Fibroblast of the aortic adventitia (primary cell): ENCODE measurements at places on chromosomes 1 and 21. TPM values are rescaled to one million over a fixed set of nuclear protein-coding genes. Genes with fewer than 3 reads are reported as not detected.

Gene FCRL3
- not detected in 2 replicates for total RNA-seq

DNA sequence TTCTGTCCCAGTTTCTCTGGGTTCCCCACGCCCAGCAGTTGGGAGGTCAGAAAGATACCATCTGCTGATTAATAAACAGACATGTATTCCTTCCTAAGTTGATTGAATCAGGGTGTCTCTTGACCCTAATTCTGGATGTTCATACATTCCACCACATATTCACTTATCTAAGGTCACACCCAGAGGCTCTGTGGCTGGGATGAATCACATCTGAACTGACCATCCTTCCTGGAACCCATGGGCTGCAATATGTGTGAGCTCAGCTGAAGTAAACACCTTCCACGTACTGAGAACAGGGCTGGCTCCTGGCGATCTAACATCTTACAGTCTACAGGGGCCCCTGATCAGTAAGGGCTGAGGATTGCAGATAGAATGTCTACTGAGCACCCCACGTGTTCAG lies 20.5 kb upstream of the TRABD2B start:
- peak; percentile 48 for DNase-seq

GRCh38 chr1:204115116-204115515 lies 36.7 kb downstream of the ETNK2 start:
- no peak for DNase-seq

GRCh38 chr1:110477041-110477440 lies 26.1 kb downstream of the PROK1 start:
- peak; percentile 75 for DNase-seq

DNA sequence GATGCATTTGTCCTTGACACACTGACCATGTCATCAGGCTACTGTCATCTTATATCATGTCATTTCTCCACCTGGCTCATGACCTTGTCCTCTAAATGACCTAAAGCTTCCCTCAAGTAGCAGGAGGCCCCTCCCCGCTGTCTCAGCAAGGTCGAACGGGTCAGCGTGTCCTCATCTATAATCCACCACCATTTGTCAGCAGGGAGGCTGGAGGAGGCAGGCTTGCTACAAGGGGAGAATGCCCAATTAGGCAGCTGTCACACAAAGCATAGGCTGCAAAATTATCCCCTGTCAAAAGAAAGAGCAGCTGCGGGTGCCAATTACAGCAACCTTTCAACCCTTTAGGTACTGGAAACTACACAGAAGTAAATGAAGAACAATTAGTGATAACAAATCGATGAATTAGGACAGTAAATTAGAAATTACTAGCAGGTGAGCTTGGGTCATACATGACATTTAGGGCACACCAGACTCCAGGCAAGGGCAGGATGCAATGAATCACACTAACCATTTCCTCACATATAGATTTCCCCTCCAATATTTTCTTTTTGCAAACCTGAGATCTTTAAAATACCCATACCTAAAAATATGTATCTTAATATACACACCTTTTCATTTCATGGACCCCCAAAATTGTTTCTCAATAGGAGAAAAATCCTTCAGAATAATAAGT lies 61.2 kb downstream of the NRIP1 start:
- no peak for DNase-seq

Gene ATP1A4
- not detected in 2 replicates for total RNA-seq

Gene TCEA3
- total RNA-seq = 22.8 and 44.9 TPM in 2 replicates

- DNase-seq = peak; percentile 70
Observed at GRCh38 chr1:15994590-15995351, 9.3 kb upstream of the SRARP start.
